Ureter (tissue), 1 donor: ENCODE measurements at places on chromosomes 6 and 20.

DNA sequence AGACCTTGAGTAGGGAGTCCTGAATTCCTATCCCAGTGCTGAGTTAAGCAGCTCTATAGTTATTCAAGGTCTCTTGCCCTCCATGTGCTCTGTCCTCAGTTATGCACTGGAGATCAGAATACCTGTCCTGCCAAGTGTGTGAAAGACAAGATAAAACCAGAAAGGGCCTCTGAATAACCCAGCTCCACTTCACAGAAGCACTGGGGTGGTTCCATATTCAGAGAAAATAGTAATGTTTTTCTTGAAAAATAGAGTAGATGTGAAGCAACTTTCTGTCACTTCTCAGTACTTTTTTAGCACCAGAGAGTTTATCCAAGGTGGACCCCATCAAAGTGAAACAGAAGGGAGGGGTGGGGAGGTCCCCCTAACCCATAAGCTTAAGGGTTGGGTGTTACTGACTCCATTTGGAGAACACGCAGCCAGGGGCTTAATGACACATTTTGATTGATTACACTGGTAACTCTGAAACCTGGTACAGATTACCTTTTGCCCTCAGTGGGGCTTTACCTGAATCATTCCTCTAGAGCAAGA is 509.8 kb upstream of the JARID2 start:
- DNase-seq = no peak

DNA sequence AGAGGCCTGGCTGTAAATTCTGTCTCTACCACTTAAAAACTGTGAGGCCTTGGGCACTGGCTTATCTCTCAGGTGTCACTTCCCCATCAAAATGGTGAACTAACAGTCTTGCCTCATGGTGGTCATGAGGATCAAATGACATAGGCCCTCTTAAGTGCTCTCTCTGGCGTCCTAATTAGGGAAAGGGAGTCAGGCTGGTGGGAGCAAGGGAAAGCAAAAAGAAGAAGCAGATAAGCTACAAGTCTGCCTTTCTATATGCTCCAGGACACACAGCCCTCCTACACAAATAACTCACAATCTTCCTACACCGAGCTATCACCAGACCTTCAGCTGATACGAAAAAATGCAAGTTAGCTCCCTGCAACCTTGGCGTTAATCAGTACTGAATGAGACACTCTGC is 19.5 kb upstream of the SLC22A16 start:
- no peak for DNase-seq

- no peak for DNase-seq
These were observed 271.0 kb downstream of the ZNF217 start for GRCh38 chr20:53322651-53323050.

- no peak for DNase-seq
These were observed 590.7 kb upstream of the FLRT3 start for GRCh38 chr20:14928083-14928482.

- DNase-seq = no peak
These were observed 1223.6 kb upstream of the GJE1 start for GRCh38 chr6:140909156-140909555.

GRCh38 chr6:81451787-81452186 is 300.7 kb downstream of the TENT5A start:
- no peak for DNase-seq

DNA sequence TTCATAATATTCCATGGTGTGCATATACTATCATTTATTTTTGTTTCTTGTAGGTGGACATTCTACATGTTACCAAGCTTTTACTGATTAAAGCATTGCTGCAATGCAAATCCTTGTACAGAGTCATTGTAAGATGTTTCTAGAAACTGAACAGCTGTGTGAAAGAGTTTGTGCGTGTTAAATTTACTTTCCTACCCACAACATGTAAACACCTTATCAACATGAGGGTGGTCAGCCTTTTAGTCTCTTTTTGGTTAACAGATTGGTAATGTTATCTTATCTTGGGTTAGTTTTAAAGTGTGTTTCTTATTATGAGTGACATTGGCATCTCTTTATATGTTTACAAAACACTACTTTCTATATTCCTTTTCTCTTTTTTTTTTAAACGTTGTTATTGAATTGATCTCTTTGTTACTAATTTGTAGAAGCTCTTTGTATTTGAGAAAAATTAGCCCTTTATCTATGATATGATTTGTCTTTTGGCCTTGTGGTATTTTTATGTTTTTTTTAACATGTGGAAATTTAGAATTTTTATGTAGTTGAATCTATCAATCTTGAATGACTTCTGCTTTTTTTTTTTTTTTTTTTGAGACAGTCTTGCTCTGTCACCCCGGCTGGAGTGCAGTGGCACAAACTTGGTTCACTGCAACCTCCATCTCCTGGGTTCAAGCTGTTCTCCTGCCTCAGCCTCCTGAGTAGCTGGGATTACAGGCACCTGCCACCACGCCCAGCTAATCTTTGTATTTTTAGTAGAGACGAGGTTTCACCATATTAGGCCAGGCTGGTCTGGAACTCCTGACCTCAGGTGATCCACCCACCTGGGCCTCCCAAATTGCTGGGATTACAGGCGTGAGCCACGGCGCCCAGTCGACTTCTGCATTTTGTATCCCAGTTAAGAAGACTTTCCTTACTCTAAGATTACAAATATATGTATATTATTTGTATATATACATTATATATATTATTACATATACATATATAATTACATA is 112.1 kb downstream of the TCP11 start:
- DNase-seq = no peak

- DNase-seq = no peak
These were observed 15.7 kb upstream of the AFDN start for GRCh38 chr6:167811040-167811439.

GRCh38 chr6:134405386-134406087 is 87.6 kb upstream of the SGK1 start:
- no peak for DNase-seq

GRCh38 chr6:117167520-117168271 is 97.7 kb upstream of the VGLL2 start:
- DNase-seq = no peak

- no peak for DNase-seq
These were observed 92.6 kb downstream of the JARID2 start for GRCh38 chr6:15338476-15338875.

- no peak for DNase-seq
These were observed 10.6 kb upstream of the NDRG3 start for GRCh38 chr20:36756496-36756895.

GRCh38 chr6:98433325-98434056 is 400.9 kb upstream of the POU3F2 start:
- no peak for DNase-seq

GRCh38 chr6:41040101-41040939 is 1.3 kb upstream of the UNC5CL start:
- peak; percentile 56 for DNase-seq

- no peak for DNase-seq
These were observed 18.1 kb downstream of the UQCC2 start for GRCh38 chr6:33693186-33694105.

DNA sequence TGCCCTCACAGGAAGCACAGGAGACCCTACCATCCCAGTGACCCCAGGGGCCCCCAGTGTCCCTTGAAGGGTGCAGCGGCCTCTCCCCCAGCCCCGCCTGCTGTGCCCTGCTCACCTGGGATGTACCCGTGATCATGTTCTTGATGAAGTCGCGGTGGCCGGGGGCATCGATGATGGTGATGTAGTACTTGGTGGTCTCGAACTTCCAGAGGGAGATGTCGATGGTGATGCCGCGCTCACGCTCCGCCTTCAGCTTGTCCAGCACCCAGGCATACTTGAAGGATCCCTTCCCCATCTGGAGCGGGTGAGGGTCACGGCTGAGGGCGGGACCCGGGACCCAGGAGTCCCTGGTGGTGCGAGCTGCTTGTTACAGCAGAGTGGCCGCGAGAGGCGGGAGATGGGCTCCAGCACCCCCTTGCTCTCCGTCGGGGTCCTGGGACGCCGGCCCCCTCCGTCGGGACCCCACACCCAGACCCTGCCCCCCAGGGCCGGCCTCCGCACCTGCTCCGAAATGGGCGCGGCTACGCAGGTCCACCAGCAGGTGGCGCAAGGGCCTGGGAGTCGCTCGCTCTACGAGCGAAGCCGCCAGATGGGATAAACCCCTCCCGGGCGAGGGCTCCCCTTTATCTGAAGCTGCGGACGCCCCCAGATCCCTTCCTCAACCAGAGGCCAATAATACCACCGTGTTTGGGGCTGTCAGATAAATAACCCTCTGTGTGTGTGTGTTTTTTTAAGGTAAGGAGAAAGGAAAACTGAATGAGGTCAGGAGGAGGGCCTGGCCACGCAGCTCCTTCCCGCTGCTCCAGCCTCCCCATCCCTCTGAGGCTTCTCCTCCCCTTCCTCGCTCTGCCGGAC is 2.9 kb downstream of the EEF1A2 start:
- peak; percentile 74 for DNase-seq

- DNase-seq = peak; percentile 81
These were observed 94.9 kb upstream of the NT5E start for GRCh38 chr6:85354761-85355618.

GRCh38 chr6:2485116-2485515 is 239.7 kb upstream of the GMDS start:
- no peak for DNase-seq

- DNase-seq = no peak
These were observed 767 bp downstream of the PTK6 start for GRCh38 chr20:63536241-63536977.

- DNase-seq = no peak
These were observed 75.2 kb downstream of the BACH2 start for GRCh38 chr6:90221403-90221802.

GRCh38 chr20:59776059-59776603 is 157.3 kb downstream of the SYCP2 start:
- DNase-seq = peak; percentile 27

DNA sequence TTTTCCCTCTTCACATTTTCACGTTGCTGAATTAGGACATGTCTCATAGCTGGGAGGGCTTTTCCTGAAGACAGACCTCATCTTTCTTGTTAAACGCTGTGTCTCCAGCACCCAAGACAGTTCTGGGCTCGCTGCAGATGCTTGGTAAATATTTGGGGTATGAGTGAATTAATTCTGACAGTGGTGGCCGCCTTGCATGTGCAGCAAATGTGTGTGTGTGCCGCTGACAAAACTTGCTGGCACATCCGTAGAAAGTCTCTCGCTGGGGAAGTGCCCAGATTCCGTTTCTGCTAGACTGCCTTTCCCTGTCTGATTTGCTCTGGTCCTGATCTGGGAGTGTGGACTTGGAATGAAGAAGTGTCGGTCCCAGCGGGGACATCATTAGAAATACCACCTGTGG is 48.2 kb upstream of the ZNFX1 start:
- no peak for DNase-seq
